ENCODE measurements at places on chromosomes 6 and 20.

GRCh38 chr6:148831064-148831463 is 84.2 kb downstream of the UST start:
- no peak for DNase-seq

- DNase-seq = no peak
Measured at GRCh38 chr6:135383301-135383700, 114.2 kb downstream of the AHI1 start.

- DNase-seq = no peak
Measured at GRCh38 chr6:100593522-100593921, 128.8 kb upstream of the SIM1 start.

DNA sequence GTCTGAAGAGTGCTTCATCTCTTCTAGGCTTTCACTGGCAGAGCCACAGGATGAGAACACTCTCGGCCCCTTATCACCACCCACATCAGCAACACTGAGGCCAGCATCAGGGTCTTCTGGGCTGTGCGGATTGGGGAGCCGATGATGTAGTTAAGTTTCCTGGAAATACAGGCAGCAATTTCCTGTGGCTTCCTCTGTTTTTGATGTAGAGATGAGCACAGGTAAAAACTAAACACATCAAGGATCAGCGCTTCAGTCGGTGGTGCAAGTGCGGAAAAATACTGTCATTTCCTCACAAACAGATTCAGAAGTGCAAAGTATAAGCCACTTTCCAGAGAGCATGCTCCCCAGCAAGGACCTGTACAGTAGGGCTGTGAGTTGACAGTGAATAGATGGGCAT is 62.6 kb downstream of the BACH2 start:
- DNase-seq = no peak

- DNase-seq = no peak
Measured at GRCh38 chr20:48647858-48648257, 179.9 kb downstream of the PREX1 start.

- no peak for DNase-seq
Measured at GRCh38 chr6:158323561-158323958, 11.3 kb downstream of the TULP4 start.

GRCh38 chr20:672963-673602 is 2.5 kb downstream of the SCRT2 start:
- no peak for DNase-seq

DNA sequence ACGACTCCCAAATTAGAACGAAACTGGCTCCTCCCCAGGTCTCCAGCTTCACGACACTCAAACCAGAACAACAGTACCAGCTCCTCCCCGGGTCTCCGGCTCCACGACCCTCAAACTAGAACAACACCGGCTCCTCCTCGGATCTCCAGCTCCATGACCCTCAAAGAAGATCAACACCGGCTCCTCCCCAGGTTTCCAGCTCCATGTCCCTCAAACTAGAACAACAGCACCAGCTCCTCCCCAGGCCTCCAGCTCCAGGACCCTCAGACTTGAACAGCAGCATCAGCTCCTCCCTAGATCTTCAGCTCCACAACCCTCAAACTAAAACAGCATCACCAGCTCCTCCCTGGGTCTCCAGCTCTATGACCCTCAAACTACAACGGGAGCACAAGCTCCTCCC is 13.8 kb downstream of the ULBP3 start:
- DNase-seq = no peak

DNA sequence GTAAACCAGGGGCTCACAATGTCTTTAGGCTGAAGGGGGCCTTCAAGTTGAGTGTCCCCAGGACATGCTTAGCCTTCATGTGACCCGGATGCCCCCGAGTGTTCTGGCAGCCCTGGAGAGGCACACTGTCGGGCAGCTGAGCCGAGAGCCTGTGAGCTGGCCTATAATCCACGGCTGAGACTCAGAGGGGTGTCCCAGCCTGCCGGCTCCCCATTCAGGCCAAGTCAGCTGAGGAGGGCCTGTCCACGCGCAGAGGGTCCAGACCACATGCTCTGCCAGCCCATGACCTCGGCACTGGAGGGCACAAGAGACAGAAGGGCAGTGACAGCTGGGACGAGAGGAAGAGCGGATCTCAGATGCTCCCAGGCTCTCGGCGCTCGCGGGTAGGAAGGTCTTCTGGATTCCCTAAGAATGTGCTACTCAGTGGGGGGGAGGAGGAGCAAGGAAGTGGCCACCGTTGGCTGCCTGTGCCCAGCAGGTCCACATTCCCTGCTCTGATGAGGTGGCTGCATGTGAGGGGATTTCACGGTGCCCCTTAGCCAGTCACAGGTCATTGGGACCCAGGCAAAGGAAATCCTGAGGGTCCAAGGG is 224.7 kb downstream of the NRN1 start:
- DNase-seq = no peak

- DNase-seq = no peak
Measured at GRCh38 chr20:18718129-18718528, 95.5 kb upstream of the SCP2D1 start.

GRCh38 chr6:2173203-2173961 is 72.0 kb downstream of the GMDS start:
- no peak for DNase-seq

DNA sequence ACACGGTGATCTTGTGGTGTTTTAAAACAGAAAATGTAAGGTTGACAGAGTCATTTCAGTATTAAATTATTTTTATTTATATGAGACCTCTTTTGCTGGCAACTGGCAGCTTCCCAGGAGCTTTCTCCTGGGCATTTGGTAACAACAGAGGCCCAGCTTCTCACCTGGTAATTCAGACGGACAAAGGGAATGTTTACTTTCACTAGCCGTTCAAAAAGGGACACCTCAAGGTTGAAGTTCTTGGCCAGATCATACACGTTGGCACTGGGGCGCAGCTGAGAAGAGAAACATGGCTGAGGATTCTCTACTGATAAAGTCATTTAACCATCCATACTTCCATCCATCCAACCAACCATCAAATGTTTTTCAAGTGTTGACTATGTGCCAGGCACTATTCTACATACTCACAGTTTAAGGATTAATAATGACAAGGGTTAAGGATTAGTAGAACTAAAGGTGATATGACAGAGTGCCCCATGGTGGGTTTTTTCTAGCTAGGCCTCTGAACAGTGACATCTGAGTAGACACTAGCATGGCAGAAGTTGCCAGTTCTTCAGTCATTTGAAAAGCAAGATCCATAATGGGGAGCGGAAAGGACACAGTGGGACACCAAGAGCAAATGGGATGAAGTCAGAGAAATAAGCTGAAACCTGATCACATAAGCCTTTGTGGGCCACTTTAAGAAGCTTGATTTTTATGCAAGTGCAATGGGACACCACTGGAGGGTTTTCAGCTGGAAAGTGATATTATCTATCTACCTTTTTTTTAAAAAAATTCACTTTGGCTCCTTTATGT is 25.1 kb downstream of the ZNFX1 start:
- no peak for DNase-seq

DNA sequence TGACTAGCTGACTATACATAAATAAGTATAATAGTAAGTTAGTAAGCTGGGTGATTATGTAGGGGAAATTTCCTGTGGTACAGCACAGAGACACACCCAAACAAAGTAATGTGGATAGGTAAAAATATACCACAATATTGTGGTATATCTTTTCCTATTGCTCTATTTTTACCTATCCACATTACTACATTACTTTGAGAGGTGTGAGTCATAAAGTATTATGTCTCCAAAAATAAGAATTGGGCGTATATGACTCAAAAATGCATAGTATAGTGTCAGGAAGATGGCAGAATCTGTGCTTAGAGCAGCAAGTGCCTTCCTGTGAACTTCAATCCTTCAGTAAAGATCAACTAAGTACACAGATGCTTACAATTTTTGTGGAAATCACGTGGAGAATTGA is 2.7 kb upstream of the SIRPG start:
- DNase-seq = no peak

GRCh38 chr6:134358320-134358719 is 40.4 kb upstream of the SGK1 start:
- DNase-seq = no peak

- no peak for DNase-seq
Measured at GRCh38 chr20:62832212-62832922, 15.5 kb downstream of the COL9A3 start.

DNA sequence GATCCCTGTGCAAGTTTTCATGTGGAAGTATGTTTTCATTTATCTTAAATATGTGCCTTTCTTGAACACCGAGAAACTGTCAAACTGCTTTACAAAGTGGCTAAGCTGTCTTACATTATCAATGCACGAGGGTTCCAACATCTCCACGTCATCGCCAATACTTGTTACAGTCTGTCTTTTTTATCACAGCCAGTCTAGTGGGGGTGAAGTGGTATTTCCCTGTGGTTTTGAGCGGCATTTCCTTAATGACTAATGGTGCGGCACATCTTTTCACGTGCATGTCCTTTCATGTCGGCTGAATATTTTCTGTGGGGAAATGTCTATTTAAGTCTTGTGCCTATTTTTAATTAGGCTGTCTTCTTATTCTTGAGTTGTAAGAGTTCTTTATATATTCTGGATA is 280.4 kb downstream of the FOXC1 start:
- no peak for DNase-seq

- no peak for DNase-seq
Measured at GRCh38 chr6:148345176-148345575, 2.5 kb downstream of the SASH1 start.

Data from NK-92 treated with Interleukin-12 subunit alpha and Interleukin-12 subunit beta, amount 100 ng/mL, for 24 hours (cell line).